ENCODE measurements at places on chromosomes 3 and 15. TPM values are rescaled to one million over a fixed set of nuclear protein-coding genes. Genes with fewer than 3 reads are reported as not detected.

SLC22A13 gene
- 0.54 TPM for polyA plus RNA-seq

GRCh38 chr15:76393614-76394013 is 57.0 kb downstream of the ISL2 start:
- DNase-seq = no peak

DUOX2 gene
- polyA plus RNA-seq = 0.75 TPM

DNA sequence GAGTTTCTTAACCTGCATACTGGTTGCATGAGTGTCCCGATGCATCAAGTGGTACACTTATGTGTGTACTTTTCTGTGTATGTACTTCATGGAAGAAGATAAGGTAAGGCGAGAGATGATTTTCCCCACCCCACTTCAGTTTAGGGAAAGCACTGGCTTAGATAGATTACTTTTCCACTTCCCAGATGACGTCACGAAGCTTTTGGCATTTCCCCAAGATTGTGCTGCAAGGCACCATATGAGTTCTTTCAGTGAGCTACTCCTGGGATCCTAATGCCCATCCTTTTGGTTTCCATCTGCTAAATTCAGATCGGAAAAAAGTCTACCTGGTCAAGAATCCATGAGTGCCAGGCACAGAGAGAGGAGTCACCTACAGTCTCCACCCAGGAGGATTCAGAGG is 4.5 kb downstream of the IL17RB start:
- DNase-seq = no peak

DNA sequence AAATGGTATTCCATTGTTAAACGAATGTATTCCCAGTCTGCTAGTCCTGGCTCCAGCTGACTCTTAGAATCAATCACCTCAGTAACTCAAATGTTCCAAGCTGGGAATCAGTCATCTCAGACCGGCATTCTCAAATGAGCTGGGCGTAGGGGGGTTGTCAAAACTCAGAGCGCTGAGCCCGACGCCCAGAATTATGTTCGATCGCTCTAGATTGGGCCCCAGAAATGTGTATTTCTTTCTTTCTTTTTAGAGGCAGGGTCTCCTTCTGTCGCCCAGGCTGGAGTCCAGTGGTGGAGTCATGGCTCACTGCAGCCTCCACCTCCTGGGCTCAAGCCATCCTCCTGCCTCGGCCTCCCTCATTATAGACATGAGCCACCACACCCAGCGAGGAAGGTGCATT is 99.3 kb upstream of the IGF1R start:
- DNase-seq = no peak

CCDC9B gene
- polyA plus RNA-seq = 7.4 TPM

CSTA gene
- 649 TPM for polyA plus RNA-seq

DNA sequence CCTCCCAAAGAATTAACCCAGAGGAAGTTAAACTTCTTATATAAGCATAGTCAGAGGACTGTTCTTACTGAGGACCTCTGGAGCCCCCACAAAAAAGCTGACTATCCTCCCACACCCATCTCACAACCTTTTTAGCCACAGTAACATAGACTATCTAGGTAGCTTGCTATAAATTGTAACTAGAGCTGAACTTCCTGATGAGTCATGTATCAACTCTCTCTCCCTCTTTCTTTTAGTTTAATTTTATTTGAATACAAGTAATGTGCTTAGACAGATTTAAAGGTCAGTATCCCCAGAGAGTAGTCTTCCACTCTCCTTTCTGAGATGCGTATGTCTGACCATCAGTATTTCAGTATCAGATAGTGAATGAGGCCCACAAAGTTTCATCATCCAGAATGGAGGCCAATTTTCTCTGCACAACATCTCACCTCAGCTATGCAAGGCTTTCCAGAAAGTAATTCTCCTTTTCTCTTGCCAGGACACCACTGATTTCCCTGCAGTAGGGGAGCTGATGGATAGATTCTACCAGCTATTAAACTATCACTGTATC is 104.0 kb upstream of the MYRIP start:
- no peak for DNase-seq

GRCh38 chr3:192063570-192063969 is 602.6 kb downstream of the PYDC2 start:
- no peak for DNase-seq

GRCh38 chr3:194148383-194148782 is 12.4 kb downstream of the HES1 start:
- no peak for DNase-seq

BTLA gene
- 0.08 TPM for polyA plus RNA-seq

PP2D1 gene
- not detected for polyA plus RNA-seq

GRCh38 chr15:76553564-76553963 is 217.0 kb downstream of the ISL2 start:
- DNase-seq = no peak

- DNase-seq = no peak
Observed at GRCh38 chr3:40502034-40502433, 3.8 kb upstream of the ZNF620 start.

GRCh38 chr3:32181796-32182195 is 56.7 kb upstream of the CMTM8 start:
- no peak for DNase-seq

- DNase-seq = no peak
Observed at GRCh38 chr15:80450811-80451321, 46.7 kb downstream of the ARNT2 start.

FETUB gene
- polyA plus RNA-seq = 0.25 TPM

- no peak for DNase-seq
Observed at GRCh38 chr15:67096546-67097294, 31.3 kb downstream of the SMAD3 start.

TFG gene
- 247 TPM for polyA plus RNA-seq

DNA sequence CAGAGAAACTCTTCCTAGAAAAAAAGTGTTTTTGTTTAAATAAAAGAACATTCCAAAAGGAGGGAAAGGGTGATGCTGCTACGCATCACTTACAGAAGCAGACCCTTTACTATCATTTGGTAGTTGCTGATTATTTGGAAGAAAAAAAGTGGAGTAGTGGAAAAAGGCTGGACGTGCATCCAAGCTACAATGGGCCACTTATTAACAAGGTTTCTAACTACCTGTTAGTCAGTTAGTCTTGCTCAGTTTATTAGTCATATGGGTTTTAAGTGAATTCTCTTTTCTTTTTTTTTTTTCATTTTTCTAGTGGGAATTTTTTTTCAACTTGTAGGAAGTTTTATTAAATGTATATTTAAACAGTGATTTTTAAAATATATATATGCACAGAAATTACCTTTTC is 866.0 kb downstream of the MCTP2 start:
- DNase-seq = no peak

STXBP5L gene
- polyA plus RNA-seq = not detected

DNA sequence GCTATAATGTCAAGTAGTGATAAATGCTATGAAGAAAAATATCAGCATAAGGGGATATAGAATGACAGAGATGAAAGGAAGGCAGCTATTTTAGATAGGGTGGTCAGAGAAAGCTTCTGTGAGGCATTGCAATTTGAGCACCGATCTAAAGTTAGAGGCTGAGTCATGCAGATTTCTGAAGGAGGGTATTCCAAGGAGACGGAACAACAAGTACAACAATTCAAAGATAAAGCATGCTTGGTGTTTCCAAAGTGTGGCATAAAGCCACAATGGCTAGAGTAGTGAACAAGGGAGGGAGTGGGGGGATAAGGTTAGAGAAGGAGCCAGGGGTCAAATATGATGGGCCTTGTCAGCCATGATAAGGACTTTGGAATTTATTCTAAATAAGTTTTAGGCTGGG is 71.9 kb downstream of the PFN2 start:
- no peak for DNase-seq

DNA sequence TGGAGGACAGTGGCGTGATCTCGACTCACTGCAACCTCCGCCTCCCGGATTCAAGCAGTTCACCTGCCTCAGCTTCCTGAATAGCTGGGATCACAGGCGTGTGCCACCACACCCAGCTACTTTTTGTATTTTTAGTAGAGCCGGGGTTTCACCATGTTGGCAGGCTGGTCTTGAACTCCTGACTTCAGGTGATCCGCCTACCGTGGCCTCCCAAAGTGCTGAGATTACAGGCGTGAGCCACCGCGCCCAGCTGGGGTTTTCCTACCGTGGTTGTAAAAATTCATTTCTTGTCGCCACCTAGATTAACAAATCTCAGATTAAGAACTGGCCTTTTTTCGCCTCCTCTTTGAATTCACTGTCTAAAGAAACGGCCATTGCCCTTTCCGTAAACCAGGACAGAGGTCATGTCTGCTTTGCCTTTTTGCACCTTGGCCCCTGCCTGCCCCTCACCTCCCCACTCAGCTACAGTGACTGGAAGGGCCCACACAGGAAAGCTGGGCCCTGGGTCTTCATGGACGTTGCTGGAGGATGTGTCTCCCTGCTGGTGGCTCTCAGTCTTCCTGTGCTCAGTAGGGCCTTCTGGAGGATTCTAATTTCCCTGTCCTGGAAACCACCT is 17.2 kb downstream of the ZNF710 start:
- DNase-seq = no peak

SMCO1 gene
- polyA plus RNA-seq = not detected

- no peak for DNase-seq
Observed at GRCh38 chr15:39130556-39131379, 450.1 kb upstream of the THBS1 start.

GRCh38 chr3:172102123-172102882 is 62.9 kb downstream of the FNDC3B start:
- no peak for DNase-seq

DNA sequence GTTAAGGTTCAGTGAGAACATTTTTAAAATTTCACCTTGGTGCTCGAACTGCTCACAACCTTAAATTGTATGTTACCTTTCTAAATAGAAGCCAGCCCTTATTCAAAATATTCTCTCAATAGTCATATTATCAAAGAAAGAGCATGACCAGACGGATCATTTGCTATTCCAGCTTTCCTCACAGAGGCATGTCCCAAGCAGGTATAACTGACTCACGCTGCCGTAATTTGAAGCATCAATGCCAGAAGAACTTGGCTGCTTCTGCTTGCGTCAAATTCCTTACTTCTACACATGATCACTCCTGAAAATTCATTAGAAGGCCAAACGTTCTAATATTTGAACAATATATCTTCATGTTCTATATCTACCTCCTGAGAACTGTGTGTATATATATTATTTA is 69.5 kb upstream of the VGLL4 start:
- no peak for DNase-seq

DZIP1L gene
- 1.9 TPM for polyA plus RNA-seq

EAF2 gene
- polyA plus RNA-seq = 4.4 TPM

DNA sequence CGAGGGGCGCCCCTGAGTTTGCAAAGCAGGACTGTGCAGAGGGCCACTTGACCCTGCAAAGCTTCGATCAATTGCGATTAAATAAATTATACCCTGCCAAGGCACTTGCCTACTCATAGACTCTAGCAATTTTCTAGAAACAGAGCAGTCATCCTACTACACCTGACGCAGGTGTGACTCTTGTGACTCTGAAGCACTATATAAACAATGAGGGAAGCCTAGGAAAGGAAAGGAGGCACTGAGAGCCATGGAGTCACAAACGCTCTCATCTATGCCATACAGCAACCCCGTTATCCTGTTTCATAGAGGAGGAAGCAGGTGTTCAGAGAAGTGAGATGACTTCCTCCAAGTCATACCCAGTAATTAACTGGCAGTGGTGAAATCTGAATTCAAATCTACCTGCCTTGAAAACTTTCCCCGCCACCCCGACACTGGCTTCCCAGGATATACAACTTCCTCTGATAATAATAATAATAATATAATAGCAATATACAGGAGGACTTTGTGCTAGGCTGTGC is 14.4 kb downstream of the ARHGEF3 start:
- no peak for DNase-seq

- DNase-seq = no peak
Observed at GRCh38 chr3:58260733-58261132, 23.1 kb downstream of the ABHD6 start.

DNA sequence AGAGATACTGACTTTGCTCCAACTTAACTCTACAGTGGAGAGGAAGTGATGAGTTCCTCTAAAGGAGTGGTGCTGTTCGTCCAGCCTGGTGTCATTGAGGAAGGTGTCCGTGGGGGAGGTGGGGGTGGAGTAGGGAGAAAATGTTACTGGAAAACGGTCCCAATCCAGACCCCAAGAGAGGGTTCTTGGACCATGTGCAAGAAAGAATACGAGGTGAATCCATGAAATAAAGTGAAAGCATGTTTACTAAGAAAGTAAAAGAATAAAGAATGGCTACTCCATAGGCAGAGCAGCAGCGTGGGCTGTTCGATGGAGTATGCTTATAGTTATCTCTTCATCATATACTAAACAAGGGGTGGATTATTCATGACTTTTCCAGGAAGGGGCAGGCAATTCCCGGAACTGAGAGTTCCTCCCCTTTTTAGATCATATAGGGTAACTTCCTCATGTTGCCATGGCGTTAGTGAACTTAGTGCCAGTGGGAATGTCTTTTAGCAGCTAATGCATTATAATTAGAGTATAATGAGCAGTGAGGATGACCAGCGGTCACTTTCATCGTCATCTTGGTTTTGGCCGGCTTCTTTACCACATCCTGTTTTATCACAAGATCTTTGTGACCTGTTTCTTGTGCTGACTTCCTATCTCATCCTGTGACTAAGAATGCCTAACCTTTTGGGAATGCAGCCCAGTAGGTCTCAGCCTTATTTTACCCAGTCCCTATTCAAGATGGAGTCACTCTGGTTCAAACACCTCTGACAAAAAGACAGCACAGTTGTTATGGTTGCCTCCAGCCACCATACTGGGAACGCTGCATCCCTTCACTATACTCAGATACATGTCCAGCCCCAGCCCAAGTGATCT is 38.6 kb downstream of the CLEC3B start:
- no peak for DNase-seq

GOLGA6L7 gene
- polyA plus RNA-seq = not detected

DNA sequence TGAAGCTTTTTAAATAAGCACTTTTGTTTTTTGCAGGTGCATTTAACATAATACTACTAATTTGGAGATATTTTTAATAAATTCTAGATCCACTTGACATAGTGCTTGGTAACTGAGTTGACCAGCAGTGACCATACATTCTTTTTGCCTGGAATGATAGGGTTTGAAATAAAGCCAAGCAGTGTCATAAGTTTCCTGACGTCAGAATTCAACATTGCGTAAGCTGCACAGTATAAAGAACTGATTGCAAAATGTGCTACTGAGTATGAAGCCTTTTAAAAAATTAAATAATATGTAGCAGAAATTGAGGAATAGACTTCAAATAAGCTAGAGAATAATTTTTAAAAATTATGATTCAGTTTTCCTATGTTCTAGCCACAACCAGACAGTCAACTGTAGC is 454.6 kb upstream of the ARPP21 start:
- DNase-seq = no peak

SCAANT1 gene
- polyA plus RNA-seq = not detected

All from keratinocyte (primary cell).